ENCODE measurements at places on chromosomes 6 and 20. TPM values are rescaled to one million over a fixed set of nuclear protein-coding genes. Genes with fewer than 3 reads are reported as not detected.

HLA-DRB1 gene
- total RNA-seq = 0.13 TPM

HLA-DRA gene
- total RNA-seq = not detected

RAET1E gene
- total RNA-seq = 35.1 TPM

METTL24 gene
- not detected for total RNA-seq

DNA sequence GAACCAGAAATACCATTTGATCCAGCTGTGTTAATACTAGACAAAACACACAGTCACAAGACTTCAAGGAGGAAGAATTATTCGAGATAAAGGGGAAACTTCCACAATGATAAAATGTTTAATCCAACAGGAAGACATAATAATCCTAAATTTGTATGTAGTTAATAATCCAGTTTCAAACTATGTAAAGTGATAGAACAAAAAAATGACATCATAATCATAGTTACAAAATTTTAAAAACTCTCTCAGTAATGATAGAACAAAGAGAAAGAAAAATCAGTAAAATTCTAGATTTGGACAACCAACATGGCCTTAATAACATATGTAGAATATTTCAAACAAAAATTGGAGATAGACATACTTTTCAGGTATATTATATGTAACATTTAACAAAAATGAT lies 38.9 kb downstream of the LINC00237 start:
- DNase-seq = no peak

DNA sequence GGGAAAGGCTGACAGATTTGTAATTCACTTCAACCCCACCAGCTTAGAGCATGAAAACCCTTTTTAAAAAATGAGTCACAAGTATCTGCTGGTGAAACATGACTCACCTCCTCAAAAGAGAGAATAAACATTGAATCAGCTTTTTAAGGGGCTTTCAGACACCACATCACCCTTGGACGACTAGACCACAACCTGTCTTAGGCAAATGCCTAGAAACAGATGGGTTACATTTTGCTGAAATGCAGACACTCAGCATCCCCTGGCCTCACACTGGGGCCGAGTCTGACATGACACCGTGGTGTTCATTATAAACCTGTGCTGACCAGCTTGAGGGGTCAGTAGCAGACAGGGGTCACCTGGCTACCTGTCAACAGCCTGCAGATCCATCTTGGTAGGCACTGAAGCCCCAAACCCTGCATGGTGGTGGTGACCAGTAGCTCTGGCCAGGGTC lies 175.3 kb upstream of the CST7 start:
- DNase-seq = peak; percentile 97

GRCh38 chr6:149015535-149016525 lies 269.0 kb downstream of the UST start:
- no peak for DNase-seq

DNA sequence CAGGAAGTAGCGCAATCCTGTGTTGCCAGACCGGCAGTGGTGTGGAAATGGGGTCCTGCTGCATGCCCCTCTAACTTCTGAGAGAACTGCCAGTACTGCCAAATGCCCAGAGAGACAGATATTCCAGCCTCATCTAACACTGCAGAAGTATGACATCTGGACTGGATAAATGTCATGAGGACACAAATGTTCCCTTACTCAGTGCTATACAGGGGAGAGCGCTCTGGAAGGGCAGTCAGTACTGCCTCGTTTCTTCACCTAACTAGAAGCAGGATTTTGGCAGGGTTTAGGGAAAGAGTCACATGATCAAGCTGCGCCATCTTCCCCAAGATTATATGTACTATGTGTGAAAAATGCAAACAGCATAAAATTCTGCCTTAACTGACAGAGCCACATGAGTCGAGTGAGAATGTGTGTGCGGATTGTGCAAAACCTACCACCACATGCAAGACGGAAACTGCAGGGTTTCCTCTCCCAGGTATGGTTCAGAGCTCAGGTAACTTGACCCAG lies 59.7 kb downstream of the B4GALT5 start:
- DNase-seq = no peak

DNA sequence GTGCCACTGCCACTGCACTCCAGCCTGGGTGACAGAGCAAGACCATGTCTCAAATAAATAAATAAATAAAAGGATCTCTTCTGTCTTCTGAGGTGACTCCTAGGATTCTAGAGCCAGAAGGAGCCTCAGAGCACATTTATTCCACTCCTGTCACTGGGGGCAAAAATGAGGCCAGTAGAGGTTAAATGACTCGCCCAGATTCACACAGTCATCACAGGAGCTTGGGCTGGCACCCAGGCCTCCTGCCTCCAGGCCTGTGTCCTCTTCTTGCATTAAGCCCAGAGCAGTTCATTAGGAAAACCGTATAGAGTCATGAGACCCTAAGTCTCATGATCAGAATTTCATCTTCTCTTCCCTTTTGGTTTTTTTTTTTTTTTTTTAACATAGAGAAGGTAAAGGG lies 243.3 kb downstream of the NRN1 start:
- DNase-seq = no peak

DNA sequence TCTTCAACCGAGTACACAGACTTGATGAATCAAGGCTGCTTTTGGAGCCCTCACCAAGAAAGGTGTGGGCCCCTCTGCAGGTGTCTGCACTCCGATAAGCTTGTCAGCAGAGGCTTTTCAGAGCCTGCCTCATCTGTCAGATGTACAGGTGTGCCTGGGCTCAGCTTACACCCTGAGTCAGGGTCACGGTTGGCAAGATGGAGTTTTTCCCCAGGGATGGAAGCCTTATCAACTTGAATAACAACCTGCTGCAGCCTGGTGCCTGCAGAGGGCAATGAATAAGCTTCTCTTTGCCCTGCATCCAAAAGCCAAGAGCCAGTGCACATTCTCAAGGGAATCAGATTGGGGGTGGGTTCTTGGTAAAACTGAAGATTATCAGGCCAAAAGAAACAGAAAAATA lies 427.1 kb downstream of the CD83 start:
- no peak for DNase-seq

DNA sequence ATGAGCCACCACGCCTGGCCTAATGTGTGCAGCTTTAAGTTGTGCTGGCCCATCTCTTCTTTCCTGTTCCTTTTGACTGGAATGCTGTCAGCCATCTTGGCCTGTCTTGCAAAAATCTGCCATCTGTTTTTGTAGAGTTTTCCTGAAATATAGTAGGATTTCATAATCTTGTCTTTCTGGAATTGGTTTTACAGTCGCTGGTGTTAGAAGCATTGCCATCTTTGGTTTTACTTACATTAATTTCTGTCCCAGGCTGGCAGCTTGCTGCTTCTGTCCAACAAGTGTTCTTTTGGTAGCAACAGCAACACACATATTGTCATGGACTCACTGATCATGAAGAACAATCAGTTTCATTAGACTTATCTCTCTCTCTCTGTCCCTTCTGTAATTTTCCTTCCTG lies 29.1 kb upstream of the TULP1 start:
- no peak for DNase-seq

DNA sequence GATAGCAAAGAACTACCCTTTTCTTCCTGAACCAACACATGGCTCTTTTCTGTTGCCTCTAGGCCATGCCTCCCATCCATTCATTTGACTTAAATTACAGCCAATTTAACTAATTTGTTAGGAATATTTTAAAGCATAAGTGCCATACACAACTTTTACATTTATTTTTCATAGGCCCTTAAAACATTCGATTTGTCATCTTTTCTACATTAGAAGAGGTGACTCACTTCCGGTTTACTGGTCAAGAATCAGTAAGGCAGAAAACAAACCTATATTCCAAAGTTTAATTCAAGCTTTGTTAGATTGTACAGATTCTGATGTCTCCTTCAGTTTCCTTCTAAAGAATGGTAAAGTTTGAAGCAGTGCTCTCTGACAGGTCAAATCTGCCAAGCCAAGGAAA lies 344.3 kb downstream of the SAMD5 start:
- peak; percentile 10 for DNase-seq

GRCh38 chr20:3202965-3203314 lies 1.5 kb downstream of the DDRGK1 start:
- no peak for DNase-seq

DNA sequence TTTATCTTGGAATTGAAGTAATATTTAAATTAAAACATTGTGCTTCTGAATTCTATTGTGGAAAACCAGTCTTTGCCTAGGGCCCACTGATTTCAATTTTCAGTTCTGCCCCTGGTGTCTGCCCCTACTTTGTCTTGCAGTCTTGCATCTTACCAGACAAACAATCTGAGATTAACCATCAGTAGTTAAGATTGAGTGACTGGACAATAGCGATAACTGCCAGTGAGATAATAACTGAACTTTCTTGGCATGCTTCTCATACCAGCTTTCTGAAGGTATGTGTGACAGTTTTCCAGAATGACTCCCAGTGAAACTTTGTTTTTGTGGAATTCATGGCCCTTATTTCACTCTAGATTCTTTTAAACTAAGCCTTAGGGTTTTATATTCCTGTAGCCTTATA lies 53.5 kb downstream of the KCNQ5 start:
- no peak for DNase-seq

GRCh38 chr6:55397986-55398385 lies 70.7 kb downstream of the GFRAL start:
- DNase-seq = no peak

GRCh38 chr6:74114428-74114827 lies 418.4 kb downstream of the CD109 start:
- DNase-seq = no peak

DNA sequence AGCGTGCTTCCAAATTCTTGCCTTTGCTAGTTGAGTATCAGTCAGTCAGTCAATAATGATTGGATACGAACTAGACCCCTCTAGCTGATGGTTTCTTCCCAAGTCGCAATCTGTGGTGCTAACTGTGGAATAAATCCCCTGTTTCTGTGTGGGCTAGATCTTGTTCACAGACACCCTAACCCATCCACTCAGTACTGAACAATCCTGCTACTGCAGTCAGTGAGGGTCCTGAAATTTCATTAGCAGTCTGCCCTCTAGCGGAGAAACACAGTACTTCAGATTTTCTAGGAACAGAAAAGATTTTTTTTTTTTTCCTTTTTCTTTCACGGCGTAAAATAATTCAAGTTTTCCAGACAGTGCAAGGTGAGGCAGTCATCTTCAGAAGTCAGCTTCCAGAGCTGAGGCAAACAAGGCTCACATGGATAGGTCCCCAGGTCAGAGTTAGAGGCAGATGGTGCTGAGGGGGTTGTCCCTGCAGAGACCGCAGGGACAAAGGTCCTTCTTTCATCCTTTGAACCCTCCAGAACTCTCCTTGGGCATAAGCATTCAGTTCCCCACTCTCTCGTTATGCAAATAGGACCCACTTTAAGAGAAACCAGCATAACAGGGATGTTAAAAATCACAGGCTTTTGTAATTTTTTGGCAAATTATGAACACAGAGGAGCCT lies 119.6 kb downstream of the SCML4 start:
- DNase-seq = peak; percentile 46

GRCh38 chr6:134880487-134881190 lies 69.3 kb downstream of the ALDH8A1 start:
- DNase-seq = no peak

DNA sequence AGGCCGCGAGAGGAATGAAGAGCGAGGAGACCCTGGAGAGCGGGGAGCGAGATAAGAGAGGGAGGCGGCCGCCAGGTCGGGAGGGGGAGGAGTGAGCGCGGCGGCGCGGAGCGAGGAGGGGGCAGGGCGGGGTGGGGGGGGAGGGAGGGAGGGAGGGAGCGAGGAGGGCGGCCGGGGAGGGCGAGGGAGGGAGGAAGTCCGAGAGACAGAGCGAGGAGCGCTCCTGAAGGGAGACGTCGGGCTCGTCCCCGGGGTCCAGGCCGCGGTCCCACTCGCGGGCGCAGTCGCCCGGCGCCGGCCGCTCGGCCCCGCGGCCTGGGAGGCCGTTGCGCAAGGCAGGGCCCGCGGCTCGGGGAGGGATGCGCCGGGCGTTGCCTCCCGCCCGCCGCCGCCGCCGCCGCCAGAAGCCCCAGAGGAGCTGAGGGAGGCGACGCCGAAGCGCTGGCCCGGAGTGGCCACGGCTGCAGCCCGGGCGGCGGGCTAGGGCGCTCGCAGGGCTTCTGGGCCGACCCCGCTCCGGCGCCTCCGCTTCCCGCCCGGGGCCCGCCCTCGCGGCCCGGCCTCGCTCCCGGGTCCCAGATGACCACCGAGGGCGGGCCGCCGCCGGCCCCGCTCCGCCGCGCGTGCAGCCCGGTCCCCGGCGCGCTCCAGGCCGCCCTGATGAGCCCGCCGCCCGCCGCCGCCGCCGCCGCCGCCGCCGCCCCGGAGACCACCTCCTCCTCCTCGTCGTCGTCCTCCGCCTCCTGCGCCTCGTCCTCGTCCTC lies at the start of gene FOXF2:
TSS of gene FOXF2 (plus strand) at position 208 of the 764 bp plus-strand sequence. CDS start at position 580, 372 bp downstream.
- no peak for DNase-seq

GRCh38 chr6:166433096-166433495 lies 50.4 kb upstream of the MPC1 start:
- DNase-seq = no peak

- DNase-seq = no peak
Observed at GRCh38 chr6:24107294-24107693, 18.7 kb upstream of the NRSN1 start.

DNA sequence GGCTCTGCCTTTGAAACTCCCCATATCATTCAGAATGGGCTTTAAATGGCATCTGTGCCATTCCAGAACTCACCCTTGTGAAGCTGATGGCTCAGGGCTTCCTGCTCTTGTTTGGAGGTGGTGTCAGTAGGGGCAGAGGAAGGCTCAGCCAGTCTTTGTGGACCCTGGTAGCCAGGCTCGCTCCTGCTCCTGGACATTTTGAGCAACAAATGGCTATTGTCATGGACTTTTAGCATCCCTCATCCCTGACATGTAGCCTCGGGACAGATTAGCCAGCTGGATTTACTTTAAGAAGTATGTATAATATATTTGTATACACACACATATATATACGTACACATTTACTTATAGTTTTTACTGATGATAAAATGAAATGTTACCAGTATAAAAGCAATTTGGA lies 104.1 kb downstream of the UST start:
- DNase-seq = no peak

DNA sequence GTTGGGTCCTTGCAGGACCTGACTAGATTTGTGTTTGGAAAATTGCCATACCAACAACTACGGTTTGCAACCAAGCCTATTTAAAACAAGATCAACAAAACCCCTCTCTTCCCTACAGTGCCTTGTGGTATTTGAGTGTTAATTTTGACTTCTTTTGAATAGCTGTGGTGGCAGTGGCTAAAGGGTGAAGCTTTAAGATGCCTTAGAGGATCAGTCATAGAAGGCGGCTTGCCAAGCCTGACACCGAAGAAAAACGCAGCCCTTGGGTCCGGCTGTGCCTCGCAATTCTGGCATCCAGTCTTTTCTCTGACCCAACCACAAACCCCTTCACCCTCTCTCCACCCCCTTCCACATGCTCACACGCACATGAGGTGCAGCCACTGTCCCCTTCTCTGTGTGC lies 32.6 kb downstream of the BMP6 start:
- peak; percentile 31 for DNase-seq

Data from bronchial epithelial cell (primary cell).